IPS-NIHi11 (cell line): ENCODE measurements at places on chromosomes 12 and 14.

DNA sequence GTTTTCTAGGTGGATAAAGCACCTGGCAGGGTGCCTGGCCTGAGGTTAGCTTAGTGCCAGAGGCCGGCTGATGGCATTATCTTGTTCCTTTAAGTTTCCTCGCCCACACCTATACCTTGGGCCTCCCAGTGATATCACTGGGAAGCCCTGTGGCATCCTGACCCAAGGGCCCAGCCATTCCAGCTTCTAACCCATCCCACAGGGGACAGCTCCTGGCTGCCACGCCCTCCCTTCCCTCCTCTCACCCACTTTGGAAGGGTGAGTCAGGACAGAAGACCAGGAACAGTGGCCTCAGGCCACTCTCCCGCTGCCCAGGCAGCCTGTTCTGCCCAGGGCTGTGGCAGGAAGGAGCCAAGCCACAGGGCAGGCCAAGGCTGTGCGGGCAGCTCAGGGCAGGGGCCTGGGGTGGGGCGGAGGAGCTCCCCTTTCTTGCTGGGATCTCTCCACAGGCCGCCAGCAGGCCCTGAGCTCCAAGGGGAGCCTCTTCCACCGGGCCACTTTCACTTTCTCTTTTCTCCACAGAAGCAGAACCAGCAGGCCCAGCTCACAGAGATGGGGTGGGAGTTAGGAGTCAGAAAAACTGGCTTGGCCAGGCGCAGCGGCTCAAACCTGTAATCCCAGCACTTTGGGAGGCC, 75.1 kb downstream of the IRF2BPL start:
- no peak for DNase-seq

- no peak for DNase-seq
Observed at GRCh38 chr12:332581-333205, 56.4 kb downstream of the KDM5A start.

DNA sequence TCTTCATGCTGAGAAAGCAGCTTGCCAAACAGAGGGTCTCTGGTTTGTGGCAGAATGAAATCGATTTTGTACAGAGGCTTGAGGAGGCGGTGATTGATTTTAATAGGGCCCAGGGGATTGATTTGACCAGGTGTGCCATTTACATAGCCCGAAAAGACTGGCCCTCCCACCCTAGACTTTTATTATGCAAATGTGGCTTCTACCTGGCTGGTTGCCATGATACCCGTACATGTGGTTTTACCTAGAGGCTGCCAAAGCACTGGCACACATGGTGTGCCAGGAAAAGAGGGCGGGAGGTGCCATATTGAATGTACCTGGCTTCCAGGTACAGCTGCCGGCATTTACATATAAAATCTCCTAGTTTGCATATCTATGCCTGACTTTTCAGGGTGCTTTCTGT, 18.0 kb upstream of the GUCY2C start:
- no peak for DNase-seq

DNA sequence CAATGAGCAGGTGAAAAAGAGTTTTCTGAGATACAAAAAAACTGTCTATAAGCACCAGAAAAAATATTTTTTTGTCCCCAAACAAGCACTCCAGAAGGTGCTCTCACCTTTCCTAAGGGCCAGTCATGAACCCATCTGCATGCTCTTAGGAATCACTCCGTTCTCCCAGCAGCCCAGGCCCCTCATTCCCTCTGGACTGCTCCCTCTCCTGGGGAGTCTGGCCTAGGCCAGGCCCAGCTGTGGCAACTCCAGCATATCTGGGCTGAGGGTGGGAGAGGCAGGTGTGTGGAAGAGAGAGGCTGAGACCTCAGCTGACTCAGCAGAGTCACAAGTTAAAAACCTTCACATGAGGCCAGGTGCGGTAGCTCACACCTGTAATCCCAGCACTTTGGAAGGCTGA, 54.6 kb downstream of the TRAFD1 start:
- DNase-seq = no peak

- DNase-seq = no peak
Observed at GRCh38 chr14:105581551-105582341, 55.4 kb downstream of the TMEM121 start.
